NCI-H1092 (cell line): ENCODE measurements at places on chromosomes 2 and 18.

- no peak for DNase-seq
Measured at GRCh38 chr2:176963568-176964287, 248.9 kb upstream of the HNRNPA3 start.

- no peak for DNase-seq
Measured at GRCh38 chr2:46967990-46968647, 52.5 kb upstream of the MCFD2 start.

DNA sequence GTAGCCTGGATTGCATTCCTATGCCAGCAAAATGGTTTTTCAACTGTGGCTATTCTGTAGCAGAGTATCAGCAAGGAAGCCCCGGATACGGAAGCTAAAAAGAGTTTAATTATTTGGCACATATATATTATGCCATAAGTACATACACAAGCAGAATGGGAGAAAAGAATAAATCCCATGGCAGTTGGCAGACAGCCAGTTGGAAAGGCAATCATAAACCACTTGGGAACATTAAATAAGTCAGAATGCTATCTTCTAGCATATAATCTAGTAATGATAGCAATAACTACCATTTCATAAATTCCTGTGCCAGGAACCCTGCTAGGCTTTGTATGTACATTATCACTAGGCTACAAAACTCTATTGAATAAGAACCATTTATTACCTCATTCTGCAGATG is 26.0 kb downstream of the GALNT5 start:
- no peak for DNase-seq

- DNase-seq = peak; percentile 0
Measured at GRCh38 chr2:147989809-147990403, 30.6 kb downstream of the ORC4 start.

DNA sequence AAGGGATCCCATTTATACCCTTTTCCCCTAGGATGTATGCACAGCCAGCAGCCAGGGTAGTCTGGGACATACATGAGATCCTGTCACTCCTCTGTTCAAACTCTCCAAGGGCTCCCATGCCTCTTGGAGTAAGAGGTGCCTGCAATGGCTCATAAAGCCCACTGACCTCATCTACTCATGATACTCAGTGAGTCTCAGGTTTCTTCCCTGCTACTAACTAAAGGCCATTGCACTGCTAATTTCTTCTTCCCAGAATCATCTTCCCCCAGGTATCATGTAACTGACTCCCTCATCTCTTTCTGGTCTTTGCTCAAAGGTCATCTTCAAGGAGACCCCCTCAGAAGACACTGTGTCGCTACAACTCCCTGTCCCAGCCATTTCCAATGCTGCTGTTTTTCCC is 68.2 kb downstream of the CCBE1 start:
- no peak for DNase-seq

DNA sequence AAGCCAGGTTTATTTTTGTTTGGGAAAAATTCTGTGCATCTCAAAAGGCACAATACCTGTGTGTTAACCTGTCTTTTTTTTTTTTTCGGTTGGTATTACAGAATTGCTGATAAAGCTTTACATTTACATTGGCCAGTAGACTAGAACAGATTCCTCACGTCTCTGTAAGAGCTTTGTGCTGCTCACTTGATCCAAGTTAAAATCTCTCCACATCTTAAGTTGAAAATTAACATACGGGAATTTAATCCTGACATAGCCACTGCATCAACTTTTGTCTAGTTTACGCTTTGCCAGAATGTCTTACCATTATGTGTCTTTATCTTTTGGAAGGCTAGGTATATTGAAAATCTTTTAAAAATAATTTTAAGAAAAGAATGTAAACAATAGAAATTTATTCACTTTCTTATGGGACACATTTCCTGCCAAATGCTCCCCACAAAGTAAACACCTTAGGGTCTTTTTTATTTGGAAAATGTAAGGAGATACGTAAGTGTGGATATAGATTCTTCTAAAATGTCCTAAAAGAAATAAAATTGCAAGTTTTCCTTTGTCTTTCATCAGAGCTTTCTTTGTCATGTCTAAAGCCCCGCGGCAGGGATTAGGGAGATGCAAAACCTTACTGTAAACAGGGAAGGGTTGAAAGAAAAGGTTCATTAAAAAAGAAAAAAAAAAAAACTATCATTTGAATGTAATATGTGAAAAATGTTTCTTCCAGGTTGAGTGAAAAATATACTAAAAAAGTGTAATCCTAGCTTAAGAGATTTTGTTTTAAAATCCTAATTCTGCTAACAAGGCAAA is 912.8 kb downstream of the NRXN1 start:
- no peak for DNase-seq
